Activated naive CD4-positive, alpha-beta T cell treated with anti-CD3 and anti-CD28 coated beads, Interleukin-2, amount 50 U/mL, for 16 hours (primary cell): ENCODE measurements at places on chromosomes 6 and 20.

DNA sequence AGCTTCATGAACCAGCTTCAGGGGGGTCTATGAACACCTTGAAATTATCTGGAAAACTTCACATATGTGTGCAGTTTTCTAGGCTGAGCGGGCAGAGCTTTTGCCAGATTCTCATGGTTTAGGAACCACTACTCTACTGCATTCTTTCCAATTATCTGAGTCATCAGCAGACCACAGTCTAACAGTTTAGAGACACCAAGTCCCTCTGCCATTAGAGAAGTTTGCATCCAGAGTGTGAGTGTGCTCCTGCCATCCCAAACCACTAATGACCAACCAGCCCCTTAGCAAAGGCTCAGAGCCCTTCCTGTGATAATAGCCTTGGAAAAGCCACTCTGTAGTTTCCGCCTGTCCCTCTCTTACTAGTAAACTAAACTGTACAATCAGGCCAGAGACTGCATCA, 96.8 kb downstream of the PHACTR1 start:
- DNase-seq, result no peak

DNA sequence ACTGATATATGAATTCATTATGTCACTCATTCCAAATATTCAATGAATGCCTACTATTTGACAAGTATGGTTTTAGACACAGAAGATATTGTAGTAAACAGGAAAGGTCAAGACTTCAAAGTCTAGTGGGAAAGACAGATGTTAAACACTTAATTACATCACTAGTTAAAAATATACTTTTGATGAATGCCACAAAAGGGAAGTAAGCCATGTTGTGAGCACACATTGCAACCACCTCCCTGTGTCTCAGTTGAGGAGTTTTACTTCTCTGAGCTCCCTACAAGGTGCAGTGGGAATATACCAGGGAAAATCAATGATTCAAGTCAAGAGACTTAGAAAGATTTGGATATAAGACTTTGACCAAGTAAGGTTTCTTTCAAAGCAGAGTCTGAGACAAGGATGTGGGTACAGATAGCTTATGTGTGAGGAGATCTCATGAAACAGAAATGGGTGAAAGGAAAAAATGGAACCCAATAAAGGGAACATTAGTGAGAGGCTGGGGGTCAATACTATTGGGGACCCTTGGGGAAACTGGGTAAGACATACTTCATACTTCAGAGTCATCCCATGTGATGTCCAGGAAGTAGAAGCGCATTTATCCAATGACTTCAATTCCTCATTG, 503.7 kb downstream of the KIF16B start:
- no peak for DNase-seq

DNA sequence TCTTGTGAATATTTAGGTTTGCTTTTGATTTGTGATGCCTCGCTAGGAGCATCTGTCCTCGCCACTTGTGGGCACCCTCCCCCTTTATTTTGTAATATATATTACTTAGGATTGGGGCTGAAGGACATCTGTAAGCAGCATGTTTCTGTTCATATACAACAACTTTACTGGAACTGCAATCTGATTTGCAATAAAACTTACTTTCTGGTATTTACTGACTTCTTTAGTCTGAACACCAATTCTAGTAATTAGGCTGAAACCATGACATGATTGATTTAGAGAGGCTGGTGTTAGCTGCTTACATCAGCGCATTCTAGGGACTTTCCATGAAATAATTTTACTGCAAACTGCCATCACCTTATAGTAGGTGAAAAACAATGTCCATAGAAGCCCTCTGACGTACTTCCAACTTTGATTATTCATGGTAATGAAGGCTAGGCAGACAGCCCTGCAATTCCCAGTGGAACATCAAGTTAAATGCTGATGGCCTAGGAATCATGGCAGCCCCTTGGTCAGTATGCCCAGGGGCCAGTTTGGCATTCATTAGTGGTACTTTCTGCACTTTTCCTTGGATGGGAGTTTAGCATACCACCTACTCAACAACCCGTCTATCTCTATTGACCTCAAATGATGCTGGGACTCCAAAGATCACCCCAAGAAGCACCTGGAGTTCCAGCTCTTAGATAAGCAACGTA, 132.9 kb upstream of the MCHR2 start:
- no peak for DNase-seq

DNA sequence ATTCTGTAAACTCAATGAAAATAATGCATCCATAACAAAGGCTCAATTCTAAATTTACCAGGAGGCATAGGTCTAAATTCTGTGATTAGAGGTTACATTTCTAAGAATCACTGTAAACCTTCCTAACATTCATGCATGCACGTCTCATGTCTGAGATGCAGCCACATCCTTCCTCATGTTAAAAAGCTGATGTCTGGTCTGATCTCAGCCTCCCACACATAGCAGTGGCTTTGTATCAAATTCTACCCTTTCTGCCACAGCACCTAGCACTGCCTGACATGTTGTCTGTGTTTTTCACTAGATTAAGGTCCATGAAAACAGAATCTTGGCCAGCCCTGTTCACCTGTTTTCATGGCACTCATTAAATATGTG, 171.1 kb downstream of the WDR27 start:
- no peak for DNase-seq

DNA sequence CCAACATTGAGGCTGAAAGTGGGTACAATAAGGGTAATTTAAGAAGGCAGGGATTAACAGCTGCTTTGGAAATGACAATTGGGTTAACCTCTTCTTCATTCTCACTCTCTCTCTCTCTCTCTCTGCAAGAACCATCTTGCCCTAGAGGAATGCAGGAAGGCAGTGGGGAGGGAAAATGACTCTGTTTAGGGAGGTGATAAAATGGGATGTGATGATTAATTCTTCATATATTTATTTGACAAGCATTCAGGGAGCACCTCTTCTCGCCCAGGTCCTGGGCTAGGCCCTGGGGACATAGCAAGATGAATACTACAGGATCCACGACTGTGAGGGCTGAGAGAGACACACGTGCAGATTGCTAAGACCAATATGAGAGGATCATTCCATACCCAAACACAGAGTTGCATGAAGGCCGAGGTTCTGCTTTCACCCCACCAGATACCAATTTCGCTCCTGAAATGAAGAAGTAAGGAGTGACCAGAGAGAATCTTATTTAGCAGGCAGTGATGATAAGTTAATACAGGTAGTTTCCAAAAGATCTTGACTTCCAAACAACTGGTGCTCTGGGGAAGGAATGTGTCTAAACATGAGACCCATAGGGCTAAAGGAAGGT, 13.3 kb upstream of the PTPN1 start:
- no peak for DNase-seq

DNA sequence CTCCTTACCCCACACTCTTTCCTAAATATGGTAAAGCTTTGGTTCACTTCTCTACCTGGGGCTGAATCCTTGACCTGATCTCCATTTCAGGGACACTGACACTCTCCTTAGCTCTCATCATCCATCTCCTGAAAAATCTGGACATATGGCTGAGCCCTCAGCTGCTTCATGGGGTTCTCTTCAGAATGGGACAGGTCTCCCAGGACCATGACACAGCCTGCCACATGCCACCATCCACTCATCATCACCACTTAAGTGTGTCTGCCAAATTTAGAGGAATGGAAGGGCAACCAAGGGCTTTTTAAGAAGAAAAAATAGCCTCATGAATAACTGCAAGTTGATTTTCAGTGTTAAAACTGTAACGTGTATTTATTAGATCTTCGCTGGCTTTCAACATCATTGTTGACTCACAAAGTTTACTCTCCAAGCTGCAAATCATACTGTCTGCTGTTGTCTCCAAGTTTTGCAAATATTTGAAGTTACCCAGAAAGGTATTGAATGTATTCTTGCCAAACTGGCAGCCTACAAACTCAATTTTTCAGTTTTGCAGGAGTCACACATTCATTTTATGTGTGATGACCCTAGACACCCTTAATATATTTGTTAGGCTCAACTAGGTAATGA, 41.1 kb downstream of the HS3ST5 start:
- DNase-seq, result no peak

DNA sequence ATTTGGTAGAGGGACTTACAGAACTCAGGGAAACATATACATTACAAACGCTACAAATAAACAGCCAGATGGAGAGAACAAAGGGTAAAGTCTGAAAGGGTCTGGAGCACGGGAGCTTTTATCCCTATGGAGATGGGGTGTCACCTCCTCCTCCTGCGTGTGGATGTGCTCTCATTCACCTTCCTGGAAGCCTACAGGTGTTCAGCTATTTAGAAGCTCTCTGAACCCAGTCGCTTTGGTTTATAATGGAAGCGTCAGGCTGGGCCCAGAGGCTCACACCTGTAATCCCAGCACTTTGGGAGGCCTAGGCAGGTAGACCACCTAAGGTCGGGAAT, 17.7 kb upstream of the ITCH start:
- no peak for DNase-seq

- no peak for DNase-seq
Observed at GRCh38 chr6:118504611-118505010, 43.5 kb upstream of the PLN start.
